ENCODE measurements at places on chromosomes 4 and X.

DNA sequence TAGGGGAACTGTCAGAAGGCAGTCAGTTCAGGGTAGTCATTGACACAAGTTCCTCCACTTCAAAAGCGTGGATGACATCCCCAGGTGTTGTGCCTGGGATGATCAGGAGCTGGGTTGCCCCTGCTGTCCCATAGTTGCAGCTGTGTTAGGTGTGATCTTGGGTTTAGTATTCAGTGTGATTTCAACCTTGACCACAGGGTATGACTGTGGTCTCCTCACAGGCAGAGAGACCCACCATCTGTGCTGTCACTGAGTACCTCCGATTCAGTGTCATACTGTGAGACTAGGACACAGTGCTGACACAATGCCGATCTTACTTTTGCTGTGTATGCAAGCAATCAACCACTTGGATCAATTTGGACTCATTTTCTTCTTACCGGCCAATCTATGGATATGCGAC, 25.2 kb downstream of the FOXR2 start:
- no peak for DNase-seq

GRCh38 chr4:141307241-141307689, 86.6 kb downstream of the ZNF330 start:
- peak; percentile 25 for DNase-seq

DNA sequence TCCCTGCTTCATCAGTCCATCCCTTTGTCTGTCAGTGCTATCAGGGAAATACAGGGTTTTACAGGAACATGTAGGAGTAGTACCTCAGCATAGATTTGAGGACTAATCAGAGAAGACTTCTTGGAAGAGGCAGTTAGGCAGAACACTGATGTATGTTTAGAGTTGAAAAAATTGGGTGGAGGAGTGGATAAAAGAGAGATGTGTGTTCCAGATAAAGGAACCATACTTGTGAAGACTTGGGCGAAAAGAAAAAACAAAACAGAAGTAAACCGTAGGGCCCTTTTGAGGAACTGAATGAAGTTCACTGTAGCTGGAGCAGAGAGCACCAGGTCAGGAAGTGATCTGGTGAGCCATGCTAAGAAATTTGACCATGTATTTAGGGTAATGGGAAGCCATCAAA, 32.3 kb downstream of the AFF1 start:
- DNase-seq = no peak

GRCh38 chr4:180617196-180617595, 1626.0 kb upstream of the TENM3 start:
- DNase-seq = no peak

DNA sequence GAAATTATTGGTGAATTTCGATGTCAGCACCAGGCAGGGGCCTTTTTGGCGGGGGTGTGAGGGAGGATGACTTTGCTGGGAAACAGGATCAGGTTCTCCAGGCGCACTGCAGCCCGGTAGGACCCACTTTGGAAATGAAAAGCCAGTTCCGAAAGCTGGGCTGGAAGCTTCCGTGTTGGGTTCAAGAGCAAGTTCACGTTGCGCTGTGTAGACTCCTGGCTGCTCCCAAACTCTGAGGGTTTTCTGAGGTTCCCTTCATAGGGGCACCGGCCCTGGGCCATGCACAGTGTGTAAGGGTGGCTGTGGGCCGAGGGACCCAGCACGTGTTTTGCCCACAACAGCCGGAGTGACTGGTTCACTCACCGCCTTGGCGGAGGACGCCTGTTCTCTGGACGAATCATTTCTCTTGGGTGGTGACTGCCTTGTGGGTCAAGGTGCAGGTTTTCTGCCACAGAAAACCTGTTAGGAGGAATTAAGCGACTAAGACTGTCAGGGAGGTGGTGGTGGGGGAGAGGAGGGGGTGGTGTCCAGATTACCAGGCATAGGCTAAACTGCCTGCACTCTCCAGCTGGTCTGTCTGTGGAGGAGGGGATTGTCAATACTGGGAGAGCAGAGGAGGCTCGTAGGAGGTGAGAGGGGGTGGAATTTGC, 8.0 kb downstream of the SHOX start:
- no peak for DNase-seq

GRCh38 chr4:151227731-151228130, 49.2 kb upstream of the PRSS48 start:
- DNase-seq = peak; percentile 95

DNA sequence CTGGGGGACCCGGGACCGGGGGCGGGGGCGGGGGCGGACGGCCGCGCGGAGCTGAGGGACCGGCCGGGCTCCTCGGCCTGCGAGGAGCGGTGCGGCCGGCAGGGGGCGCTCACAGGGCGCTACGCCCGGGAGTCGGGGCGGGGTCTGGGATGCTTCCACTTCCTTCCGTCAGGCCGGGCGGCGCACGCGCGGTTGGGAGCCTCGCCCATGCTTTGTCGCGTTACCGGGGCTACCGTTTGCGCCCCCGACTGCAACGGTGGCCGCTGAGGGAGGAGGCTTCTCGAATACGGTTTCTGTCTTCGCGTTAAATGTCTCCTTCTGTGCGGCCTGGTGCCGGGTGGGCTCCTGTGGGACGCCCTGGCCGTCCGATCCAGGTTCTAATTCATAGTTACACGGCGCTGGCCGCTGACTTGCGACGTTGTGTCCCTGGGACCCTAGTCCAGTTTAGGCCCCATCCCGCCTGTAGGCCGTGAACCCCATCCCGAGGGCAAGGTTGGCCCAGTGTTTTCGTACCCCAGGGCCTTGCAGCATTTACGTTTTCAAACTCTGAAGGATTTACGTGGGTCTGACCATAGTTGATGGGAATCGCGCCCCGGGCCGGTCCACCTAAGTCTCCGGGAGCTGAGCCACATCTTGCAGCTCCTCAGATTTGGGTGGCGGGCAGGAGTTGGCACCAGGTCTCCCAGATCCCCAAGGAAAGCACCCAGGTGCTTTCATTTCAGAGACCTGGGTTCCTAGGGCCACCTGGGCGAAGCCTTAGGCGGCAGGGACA, 549 bp downstream of the MSL3 start:
- DNase-seq = peak; percentile 54

DNA sequence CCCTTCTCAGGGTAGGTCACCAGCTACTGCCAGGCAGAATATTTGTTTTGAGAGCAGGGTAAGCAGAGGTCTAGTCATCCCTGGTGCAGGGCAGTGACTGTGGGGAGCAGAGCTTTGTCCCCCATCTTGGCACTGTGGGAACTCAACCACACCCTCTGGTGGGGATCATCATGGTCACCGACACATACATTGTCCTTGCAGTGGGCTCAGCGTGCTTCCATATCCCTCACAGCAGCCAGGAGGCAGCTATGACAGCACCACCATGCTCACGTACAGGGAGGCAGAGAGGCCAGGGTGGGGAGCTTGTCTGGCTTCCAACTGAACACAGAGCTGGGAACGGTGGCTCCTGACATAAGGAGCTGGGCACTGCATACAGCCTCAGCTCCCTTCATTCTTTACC, 102.3 kb downstream of the ENPP6 start:
- DNase-seq = no peak

DNA sequence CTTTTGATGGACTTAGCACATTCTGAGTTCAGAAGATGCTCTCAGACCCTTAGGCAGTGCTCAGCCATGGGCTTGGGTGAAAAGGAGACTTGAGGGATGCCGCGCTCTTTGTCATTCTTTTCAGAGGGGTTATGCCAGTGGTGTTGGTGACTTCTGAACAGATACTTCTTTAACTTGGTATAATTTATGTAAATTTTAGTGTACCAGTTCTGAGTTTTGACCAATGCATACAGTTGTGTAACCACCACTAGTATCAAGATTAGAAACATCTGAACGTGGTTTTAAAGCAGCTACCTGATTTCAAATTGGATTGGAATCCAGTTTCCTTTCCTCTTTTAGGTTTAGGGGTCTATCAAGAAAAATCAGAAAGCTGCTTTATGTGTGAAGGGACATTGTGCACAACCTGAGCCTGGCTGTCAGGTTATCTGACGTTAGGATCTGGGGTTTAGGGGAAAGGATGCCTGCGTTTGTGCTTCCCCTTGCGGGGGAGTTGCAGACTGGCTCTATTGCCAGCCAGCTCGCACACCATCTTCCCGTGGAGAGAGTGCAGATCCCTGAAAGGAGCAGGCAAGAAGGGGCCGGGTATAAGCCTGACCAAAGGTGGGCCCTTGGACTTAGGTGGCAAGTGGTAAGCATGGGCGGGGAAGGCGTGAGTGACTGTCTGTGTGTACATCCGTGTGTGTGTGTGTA, 19.0 kb downstream of the SMS start:
- no peak for DNase-seq

- peak; percentile 68 for DNase-seq
These were observed 18.4 kb downstream of the MAGEB17 start for GRCh38 chrX:16185725-16186136.

GRCh38 chrX:54820737-54821136, 13.2 kb downstream of the MAGED2 start:
- DNase-seq = no peak

DNA sequence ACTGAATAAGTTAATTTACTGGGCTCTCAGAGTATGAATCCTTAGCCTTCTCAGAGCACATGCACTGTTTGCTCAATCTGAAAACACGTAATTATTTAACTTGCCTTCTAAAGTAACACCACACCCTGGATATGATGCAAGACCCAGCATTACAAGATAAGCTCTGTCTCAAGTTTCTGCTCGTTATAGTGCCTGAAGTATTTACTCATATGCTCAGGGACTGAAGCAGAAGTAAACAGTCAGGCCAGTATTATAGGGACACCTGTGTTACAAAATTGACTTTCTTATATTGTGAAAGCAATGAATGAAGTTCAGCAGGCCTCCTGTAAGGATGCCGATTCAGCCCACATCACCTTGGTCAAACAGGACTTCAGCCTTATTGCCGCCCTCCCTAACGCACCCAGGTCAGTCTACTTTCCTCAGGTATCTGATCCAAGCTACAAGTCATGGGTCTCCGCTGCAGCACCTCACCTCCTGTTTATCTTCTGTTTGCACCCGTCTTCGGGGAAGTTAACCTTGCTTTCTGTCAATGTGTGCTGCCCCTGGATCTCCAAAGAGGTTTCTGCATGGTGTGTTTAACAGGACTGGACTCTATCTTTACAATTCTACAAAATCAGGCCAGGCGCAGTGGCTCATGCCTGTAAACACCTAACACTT, 42.8 kb upstream of the KLF3 start:
- DNase-seq = peak; percentile 59

DNA sequence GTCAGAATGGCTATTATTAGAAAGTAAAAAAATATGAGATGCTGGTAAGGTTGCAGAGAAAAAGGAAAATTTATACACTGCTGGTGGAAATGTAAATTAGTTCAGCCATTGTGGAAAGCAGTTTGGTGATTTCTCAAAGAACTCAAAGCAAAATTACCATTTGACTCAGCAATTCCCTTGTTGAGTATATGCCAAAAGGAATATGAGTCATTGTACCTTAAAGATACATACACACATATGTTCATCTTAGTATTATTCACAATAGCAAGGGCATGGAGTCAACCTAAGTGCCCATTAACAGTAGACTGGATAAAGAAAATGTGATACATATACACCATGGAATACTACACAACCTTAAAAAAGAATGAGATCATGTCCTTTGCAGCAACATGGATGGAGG, 148.2 kb downstream of the COMMD8 start:
- peak; percentile 33 for DNase-seq

DNA sequence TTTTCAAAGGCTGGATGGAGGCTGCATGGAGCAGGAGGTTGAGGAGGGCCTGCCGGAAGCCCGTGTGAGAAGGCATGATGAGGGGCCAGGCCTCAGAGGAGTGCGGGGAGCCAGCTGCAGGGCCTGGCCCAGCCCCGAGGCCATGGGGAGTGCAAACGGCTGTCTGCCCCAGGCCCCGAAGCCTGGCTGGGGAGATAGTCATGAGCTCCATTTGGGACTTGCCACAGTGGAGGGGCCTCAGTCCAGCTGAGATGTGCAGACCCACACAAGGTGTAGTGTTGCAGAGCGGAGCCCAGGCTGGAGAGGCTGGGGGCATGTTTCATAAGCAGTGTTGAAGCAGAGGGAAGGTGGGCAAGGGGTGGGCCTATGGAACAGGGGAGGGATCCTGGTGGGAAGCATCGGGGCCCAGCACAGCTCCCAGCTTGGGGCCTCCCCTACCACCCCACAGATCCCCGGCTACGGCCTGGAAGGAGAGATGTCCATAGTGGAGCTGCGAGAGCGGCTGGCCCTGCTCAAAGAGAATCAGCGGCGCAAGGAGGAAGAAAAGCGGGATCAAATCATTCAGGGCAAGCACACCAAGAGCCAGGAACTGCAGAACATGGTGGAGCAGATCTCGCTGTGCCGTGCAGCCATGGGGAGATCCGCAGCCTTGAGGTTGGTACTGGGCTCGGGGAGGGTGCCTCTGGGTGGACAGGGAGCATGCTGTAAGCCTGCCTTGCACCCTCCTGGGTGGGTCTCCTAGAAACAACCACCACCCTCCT, 9.1 kb upstream of the RNF4 start:
- DNase-seq = no peak

- no peak for DNase-seq
These were observed 308.3 kb downstream of the HS3ST1 start for GRCh38 chr4:11120435-11120834.

DNA sequence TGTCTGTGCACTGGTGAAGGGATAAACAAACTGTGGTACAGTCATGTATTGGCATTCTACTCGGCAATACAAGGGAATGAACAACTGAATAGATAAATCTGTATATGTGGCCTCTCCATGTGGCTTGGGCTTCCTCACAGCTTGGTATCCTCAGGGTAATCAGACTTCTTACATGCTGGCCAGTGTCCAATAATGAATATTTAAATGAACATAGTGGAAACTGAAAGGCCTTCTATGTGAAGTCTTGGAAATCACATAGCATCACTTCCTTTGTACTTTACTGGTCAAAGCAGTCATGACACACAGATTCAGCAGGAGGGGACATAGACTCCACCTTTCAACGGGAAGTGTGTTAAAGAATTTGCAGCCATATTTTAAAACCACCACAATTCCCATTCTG, 33.4 kb upstream of the GPR101 start:
- DNase-seq = no peak

GRCh38 chr4:139971111-139971510, 182.9 kb downstream of the MAML3 start:
- no peak for DNase-seq

DNA sequence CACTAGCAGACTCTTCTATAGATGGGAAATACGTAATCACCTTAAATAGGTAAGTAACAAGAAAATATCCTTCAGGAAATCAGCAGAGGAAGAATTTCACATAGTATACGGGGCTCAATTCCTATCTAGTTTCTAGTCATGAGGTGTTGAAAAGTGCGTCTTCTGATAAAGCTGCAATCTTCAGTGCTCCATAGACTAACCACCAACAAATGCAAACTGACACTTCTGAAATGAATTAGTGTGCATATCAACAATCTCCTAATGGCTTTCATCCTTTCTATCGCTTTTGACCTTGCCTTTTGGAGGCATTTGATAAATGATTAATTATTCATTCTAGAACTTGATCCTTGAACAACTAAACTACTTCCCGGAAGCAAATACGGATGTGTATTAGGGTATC, 2306.6 kb upstream of the AGA start:
- DNase-seq = no peak

GRCh38 chr4:8165374-8165896, 6.8 kb upstream of the ABLIM2 start:
- DNase-seq = peak; percentile 12

DNA sequence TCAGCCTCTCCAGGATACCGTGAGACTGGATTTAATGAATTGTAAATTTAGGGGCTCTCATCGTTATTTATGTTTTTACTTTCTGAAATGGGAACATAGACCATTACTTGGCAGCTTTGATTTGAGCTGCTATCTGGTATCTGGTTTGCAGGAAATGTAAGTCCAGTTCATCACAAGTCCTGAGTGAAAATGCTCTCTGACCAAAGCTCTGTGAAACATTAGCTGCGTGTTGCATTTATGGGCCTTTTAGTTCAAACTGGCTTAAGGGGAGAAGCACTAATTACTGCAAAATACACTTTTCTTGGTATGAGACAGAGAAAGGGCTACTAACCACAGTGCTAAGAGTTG, 420 bp downstream of the CC2D2A start:
- no peak for DNase-seq

- no peak for DNase-seq
These were observed at the start of gene NEXMIF for GRCh38 chrX:74925225-74926088. Gene NEXMIF, minus strand, starts transcription at chrX:74925452.

Data from stromal cell of bone marrow (primary cell).